Heart left ventricle (tissue), 16 donors: ENCODE measurements at places on chromosomes 11 and 22.

DNA sequence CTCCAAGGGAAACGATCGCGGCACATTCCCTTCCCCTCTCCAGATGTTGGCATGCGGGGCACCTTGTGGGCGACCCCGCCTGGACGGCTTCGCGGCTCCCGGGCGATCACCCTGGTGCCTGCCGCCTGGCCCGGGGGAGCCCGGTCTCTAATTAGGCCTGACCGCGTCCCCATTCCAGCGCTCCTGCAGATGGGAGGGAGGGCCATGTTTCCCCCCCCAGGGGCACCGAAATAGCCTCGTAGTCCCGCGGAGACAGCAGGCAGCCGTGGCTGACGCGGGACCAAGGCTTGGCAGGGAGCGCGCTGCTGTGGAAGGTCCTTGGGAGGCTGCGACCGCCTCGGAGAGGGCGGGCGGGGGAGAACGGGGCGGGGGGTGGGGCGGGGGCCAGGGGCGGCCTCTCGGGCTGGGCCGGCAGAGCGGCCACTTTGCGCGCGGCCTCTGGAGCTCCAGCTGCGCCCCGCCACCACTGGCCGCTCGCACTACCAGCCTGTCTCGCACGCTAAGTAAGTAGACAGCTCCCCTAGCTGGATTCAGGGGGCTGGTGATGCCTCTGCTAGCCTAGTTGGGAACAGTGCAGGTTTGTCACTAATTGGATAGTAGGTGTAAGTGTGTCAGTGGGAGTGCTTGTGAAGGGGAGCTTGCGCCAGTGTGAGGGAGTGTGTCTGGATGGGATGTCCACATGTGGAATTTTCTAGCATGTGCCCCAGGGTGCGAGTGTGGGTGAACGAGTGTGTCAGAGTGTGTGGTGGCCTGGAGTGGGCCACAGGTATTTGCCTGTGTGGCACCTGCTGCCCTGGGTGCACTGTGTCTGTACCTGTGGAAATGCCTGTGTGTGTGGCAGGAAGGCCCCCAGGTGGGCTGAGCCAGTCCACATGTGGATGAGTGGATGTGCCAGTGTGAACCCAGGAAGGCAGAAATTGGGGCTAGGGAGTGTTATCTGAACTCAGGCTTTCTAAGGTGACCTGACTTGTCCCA, at the start of gene INSC:
INSC (plus strand) TSS at position 423 of the 975 bp plus-strand sequence. CDS start 34,252 bp downstream, outside the sequence.
- no peak for DNase-seq

DNA sequence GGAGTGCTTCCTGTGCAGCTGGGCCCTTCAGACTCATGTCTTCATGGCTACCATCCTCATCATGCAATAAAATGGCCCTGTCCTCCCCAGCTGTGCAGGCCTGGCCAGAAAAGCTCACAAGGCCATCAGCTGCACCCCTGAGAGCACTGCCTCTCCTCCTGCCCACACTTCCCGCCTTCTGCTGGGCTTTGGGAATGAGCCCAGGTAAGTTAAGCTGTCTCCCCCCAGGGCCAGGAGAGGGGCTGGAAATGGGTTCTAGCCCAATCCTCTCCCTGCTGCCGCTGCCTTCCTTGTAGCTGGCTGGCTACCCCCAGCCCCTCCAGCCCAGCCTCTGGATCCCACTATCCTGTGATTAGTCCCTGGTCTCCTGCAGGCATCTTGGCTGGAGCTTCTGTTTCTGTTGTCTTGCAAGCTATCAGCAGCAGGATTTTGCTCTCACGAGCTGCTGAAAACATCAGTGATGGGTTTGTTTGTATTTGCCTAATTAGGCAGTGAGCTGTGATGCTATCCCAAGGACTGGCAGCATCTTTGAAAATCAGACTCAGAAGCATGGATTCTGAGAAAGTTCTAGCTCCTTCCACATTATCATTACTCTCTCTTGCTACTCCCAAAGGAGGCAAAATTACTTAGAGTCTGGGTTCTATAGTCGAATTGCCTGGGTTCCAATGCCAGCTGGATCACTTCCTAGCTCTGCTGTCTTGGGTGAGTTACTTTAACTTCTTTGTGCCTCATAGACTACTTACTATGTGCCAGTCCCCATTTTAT, 168.1 kb downstream of the ST3GAL4 start:
- no peak for DNase-seq

- no peak for DNase-seq
Observed at GRCh38 chr11:73648121-73648520, 1.7 kb downstream of the PLEKHB1 start.

- no peak for DNase-seq
Observed at GRCh38 chr22:23250056-23250784, 69.9 kb downstream of the BCR start.

GRCh38 chr22:39024519-39025308, 3.8 kb downstream of the APOBEC3D start:
- DNase-seq, result no peak

- no peak for DNase-seq
Observed at GRCh38 chr11:84372381-84372950, 1086.3 kb upstream of the CCDC90B start.
